ENCODE measurements at places on chromosomes 7 and 10.

GRCh38 chr7:2384354-2385243, 18.8 kb upstream of the CHST12 start:
- DNase-seq: no peak

- DNase-seq: peak; percentile 73
Measured at GRCh38 chr10:24762966-24763623, 39.4 kb upstream of the ARHGAP21 start.

GRCh38 chr7:66720561-66720960, 20.0 kb upstream of the RABGEF1 start:
- no peak for DNase-seq

GRCh38 chr7:74178632-74179031, 4.5 kb downstream of the EIF4H start:
- DNase-seq: peak; percentile 82

DNA sequence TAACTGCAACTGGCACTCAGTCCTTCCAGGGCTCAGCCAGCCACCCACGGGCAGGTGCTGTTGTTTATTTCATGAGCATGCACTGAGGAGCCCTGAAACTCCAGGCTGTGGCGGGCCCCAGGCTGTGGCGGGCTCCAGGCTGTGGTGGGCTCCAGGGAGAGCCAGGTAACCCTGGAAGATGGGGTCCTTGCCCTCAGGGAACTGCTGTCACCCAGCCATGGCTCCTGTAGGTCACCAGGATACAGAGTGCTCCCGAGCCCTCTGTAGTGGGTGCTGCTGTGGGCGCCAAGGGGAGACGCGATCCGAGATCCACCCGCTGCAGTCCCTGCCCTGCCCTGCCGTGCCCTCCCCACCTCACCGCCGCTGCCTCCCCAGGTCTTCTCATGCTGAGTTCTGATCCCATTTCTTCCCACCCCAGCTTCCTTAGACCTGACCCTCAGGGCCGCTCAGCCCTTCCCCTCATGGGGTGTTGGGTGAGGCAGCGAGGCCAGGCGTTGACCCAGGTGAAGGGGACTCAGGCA, 29.6 kb downstream of the LRRC27 start:
- no peak for DNase-seq

DNA sequence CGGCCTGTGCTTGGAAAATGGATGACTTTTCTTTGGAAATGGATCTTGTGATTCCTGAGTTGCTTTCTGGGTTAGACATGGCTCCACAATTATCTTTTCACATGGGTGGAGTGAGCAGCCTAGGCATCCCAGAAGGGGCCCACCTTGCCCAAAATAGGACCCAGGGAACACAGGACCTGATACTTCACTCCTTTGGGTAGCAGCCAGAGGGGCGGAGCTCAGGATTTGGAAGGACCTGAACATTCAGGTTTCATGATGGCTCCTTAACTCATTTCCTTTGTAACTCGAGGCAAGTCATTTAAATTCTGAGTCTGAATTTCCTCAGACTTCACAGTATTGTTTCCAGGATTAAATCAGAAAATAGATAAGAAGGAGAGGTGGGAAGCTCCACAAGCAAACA, 178.3 kb upstream of the ZMIZ1 start:
- DNase-seq: no peak

GRCh38 chr10:75057680-75058079, 53.8 kb upstream of the SAMD8 start:
- DNase-seq: no peak

DNA sequence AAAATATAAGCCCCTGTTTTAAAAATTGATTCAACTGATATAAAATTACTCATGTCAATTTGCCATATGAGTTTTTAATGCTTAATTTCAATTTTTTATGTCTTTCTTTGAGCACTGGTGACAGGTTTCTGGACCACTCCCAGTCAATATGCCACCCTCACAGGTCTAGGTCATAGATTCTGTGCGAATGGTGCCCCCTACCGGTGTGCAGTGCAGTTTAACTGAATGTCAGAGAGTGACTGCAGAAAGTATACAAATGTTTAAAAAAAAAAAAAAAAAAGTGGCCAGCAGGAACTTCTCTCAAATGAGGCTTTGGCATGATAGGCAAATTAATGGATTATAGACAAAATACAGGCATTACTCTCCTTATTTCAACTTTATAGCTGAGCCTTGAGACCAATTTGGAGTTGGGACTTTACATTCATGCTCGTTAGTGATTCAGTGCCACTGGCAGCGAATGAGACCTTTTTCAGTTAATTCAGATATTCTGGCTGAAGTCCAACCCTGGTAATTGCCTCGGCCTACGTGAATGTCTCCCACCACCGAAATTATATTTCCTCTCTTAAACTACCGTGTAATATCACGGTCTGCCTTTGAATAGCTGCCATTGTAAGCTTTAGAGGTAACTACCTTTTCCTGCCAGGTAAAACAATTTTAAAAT, 427.6 kb downstream of the PHTF2 start:
- DNase-seq: peak; percentile 42

GRCh38 chr7:44381494-44382220, 56.3 kb upstream of the CAMK2B start:
- no peak for DNase-seq

DNA sequence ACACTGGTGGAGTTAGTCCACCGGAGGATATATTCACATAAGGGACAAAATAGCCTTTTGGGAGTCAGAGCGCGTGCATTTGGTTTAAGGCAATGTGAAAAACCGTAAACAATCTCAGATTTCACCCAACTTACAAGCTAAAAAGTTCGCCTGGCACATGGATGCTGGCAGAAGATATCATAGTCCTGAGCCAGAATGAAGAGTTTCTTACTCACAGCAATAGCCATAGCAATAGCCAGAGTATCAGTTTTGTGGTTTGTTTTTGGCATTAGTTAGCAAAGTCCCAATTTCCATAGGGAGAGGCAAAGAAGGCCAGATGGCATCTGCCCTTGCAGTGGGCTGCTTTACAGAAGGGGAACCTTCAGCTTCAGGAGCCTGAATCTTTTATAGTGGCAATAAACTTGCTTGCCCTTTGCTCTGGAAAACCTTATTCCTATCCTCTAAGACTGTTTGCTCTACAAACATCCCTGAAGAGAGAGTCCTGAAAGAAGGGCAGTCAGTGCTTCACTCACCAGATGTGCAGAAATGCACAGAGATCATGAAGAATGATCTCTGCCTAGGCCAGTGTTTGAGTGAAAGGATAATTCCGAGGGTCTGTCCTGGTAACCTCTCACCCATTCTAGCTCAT, 28.7 kb upstream of the RSBN1L start:
- no peak for DNase-seq

DNA sequence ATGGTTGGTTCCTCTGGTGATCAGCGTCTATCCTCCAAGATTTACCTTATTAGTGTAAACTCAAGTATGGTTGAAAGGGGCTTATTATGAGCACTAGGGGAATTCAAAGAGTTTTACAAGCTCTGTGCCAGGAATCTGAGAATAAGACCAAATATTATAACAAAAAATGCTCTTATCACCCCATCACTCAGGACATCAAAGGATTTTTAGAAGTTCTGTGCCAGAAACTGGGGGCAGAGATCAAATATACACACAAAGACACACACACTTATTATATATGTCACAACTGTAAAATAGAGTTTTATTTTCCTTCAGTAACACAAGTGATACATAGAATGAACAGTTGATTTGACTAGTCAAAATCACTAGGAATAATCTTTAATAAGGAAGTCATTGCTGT, 89.3 kb downstream of the MLLT10 start:
- DNase-seq: no peak

DNA sequence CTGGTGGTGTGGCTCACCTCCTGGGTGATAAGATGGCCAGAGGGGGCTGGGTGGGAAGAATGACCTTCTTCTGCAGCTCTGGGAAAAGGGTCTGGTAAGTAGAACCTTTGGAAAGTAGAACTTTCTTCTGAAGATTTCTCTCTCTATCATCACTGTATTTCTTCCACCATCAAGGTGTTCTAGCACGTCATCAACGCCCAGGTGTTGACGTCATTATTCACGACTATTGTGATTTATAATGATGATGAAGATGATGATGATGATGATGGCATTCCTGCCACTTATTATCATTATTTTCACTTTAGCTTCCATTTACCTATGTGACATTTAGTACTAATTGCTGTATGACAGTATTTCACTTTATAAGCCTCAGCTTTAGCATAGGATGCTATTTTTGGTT, 525.6 kb upstream of the ADARB2 start:
- DNase-seq: no peak

GRCh38 chr10:71719042-71719441, 536 bp downstream of the C10orf105 start:
- no peak for DNase-seq

DNA sequence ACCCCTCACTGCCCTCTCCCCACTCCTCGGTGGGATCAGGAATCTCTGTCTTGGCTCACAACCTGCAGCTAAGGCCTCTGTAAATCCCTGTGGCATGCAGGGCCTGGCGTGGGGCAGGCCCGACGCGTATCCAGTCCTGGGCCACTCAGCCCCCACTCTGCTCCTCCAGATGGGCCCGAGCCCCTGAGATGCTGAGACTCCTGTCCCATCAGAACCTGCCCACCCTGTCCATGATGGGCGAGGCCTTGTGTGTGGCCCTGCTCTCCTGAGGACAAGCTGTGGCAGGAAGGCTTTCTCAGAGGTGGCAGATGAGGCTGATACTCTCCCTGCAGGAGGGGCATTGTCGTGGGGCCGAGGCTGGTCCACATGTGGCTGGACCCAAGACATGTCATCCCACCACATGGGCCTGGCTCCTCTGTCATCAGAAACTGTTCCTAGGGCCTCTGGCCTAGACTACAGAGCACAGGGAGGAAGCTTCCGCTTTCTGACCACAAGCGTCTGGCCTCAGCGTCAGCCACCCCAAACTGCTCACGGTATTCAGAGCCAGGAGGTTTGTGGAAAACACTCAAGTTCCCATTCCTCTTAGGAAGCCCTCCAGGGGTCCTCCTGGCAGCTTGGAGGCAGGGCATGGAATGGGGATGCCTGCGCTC, 6.0 kb downstream of the ALOX5 start:
- no peak for DNase-seq

DNA sequence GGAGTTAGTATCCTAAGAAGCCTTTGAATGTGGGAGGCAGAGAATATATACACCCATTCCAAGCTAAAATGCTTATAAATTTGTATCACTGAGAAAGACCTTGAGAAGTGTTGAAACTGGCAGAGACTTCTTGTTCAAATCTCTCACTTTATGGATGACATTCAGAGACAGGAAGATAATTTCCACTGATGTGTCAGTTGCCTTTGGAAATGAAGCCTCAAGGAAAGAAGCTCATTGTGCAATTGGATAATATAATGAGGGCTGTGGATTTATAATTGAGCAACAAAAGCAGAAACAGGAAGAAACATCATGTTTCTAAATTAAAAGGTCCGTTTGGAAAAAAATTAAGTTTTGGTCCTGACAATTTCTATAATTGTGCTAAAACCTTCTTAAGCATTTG, 789.9 kb upstream of the IGFBP3 start:
- DNase-seq: peak; percentile 49

DNA sequence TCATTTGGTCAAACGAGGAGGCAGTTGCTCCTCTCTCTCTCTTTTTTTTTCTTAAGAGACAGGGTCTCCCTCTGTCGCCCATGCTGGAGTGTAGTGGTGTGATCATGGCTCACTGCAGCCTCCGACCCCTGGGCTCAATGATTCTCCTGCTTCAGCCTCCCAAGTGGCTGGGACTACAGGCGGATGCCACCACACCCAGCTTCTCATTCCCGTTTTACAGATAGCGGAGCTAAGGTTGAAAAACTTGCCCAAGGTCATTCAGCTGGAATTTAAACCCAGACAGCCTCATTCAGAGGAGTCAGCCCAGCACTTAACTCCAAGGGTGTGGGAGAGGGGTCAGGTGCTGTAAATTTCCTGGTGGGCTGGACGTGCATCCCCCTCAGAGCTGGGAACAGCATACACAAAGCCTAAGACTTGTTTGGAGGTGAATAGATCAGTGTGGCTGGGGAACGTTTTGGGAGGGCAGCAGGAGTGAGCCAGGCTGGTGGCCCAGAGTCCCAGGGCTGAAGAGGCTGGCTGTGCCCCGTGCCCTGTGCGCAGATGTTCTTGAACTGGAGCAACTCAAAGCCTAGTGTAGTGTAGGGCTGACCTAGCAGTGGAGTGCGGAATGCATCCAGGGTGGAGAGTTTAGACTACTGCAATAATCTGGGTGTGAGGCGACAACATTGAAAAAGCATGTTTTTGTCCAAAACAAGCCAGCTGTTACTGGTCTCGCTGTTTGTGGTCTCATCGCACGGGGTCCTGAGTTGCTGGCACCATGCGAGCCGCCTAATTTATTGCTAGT, 2.3 kb downstream of the HTRA1 start:
- no peak for DNase-seq

DNA sequence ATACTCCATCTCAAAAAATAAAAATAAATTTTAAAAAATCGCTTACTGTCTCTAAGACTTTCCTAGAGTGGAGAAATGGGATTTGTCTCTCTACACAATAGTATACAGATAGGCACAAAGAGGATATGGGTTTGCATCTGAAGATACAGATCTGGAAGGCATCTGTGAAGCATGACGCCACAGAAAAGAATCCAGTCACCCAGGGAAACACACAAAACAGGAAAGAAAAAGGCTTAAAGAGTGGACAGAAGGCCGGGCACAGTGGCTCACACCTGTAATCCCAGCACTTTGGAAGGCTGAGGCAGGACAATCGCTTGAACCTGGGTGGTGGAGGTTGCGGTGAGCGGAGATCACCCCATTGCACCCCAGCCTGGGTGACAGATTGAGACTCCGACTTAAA, 61.3 kb downstream of the SKIDA1 start:
- peak; percentile 12 for DNase-seq

- no peak for DNase-seq
Measured at GRCh38 chr7:85954961-85955360, 688.7 kb upstream of the GRM3 start.

GRCh38 chr7:140619176-140619575, 21.4 kb downstream of the DENND2A start:
- no peak for DNase-seq

DNA sequence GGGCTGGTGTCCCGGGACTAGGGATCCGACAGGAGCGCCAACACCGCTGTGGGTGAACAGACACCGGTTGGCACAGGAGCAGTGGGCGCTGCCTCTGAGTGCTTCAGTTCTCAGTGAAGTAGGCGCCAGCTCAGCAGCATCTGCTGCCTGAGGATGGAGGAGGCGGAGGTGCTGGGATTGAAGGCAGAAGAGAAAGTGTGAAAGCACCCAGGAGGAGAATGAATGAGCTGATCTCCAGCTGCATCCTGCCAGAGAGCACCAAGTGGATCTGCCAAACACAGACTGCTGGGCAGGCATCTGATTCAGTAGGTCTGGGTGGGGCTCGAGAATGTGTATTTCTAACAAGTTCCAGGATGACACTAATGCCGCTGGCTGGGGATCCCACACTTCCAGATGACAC, 74.5 kb downstream of the LANCL2 start:
- no peak for DNase-seq

DNA sequence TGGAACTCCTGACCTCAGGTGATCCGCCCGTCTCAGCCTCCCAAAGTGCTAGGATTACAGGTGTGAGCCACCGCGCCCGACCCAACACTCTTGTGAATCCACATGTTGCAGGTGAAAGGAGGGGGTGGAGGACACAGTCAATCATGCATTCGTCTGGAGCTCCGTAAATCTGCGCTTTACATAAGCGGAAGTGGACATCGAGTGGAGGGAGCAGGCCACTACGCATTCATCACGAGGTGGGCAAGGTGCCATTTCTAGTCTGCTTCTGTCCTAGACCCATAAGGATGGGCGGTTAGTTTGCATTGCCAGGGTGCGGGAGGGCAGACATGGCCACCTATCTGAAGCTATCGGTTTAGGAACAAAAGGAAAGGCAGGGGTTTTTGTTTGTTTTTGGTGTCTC, 225.2 kb upstream of the TCERG1L start:
- no peak for DNase-seq

- DNase-seq: peak; percentile 20
Measured at GRCh38 chr10:79001082-79001885, 67.5 kb upstream of the ZMIZ1 start.

GRCh38 chr7:124031919-124032318, 948 bp downstream of the TMEM229A start:
- no peak for DNase-seq
